Breast epithelium (tissue), 4 donors: ENCODE measurements at places on chromosomes 7 and 10.

GRCh38 chr10:128325788-128326187 is 199.6 kb upstream of the MKI67 start:
- no peaks in the 10 kb centered on the region for H3K4me1 ChIP-seq
- H3K4me3 ChIP-seq: no peak overlapping the region
- no peak for DNase-seq
- no peak overlapping the region for H3K27ac ChIP-seq
- peaks cover 11% of the 10 kb centered on the region for H3K27me3 ChIP-seq

- no peak overlapping the region for H3K27ac ChIP-seq
- no peak for DNase-seq
- no peaks in the 10 kb centered on the region for H3K36me3 ChIP-seq
- no peaks in the 10 kb centered on the region for H3K4me1 ChIP-seq
Measured at GRCh38 chr7:114293289-114294012, 121.2 kb upstream of the FOXP2 start.

DNA sequence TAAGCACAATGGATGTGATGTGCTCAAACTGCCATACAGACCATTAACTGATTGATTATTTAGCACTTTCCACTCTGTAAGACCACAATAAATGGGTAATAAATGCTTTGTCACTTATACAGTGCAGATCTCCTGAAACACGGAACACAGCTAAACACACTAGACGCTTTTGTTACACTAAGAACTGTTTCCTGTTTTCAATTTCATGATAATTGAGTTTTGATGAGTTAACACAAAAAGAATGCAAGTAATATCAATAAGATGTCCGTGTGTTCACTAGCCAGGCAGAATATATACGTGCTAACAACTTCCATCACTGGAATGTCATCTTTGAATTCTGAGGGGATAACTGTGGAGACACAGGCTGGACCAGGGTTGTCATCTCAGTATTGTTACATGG is 178.8 kb downstream of the SKAP2 start:
- DNase-seq: no peak
- no peaks in the 10 kb centered on the region for H3K4me1 ChIP-seq
- H3K27me3 ChIP-seq: no peaks in the 10 kb centered on the region
- H3K36me3 ChIP-seq: no peaks in the 10 kb centered on the region

DNA sequence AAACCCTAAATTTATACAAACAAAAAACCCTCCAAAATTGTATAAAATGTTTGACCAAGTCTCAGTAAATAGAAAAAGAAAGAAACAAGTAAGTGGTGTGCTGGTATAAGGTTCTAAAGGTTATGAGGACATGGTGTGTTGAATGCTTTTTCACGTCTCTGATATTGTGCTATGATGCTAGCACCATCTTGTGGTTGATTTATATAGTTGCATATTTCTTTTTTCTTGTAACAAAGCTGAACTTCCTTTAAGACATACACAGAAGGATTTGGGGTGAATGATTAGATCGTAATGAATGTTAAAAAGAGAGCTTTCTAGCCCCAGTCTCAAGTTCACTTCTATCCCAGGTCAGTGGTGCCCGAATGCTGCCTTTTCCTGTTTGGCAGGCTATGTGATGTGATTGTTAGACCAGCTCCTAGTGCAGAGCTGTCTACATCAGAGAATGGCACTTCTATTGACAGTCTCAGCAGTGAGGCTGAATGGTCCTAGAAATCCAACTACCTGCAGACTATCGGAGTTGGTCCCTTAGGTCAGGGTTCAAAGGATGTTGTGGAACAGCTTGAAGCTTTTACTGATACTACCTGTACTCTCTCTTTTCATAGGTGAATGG is 25.0 kb downstream of the VTI1A start:
- H3K4me3 ChIP-seq: no peak overlapping the region
- H3K36me3 ChIP-seq: no peaks in the 10 kb centered on the region
- H3K27me3 ChIP-seq: no peaks in the 10 kb centered on the region
- H3K27ac ChIP-seq: no peak overlapping the region
- H3K4me1 ChIP-seq: no peaks in the 10 kb centered on the region
- DNase-seq: no peak

DNA sequence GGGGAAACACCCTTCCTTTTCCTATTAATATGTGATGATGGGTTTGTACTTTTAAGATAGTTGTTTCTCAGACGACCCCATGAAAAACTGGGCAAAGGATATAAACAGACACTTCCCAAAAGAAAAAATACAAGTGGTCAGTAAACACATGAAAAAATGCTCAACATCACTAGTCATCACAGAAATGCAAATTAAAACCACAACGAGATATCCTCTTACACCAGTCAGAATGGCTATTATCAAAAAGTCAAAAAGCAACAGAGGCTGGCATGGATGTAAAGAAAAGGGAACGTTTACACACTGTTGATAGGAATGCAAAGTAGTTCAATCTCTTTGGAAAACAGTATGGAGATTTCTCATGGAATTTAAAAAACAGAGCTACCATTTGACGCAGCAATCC is 111.4 kb upstream of the ZEB1 start:
- H3K4me3 ChIP-seq: no peak overlapping the region
- no peaks in the 10 kb centered on the region for H3K4me1 ChIP-seq
- H3K27me3 ChIP-seq: no peaks in the 10 kb centered on the region
- no peak overlapping the region for H3K27ac ChIP-seq

DNA sequence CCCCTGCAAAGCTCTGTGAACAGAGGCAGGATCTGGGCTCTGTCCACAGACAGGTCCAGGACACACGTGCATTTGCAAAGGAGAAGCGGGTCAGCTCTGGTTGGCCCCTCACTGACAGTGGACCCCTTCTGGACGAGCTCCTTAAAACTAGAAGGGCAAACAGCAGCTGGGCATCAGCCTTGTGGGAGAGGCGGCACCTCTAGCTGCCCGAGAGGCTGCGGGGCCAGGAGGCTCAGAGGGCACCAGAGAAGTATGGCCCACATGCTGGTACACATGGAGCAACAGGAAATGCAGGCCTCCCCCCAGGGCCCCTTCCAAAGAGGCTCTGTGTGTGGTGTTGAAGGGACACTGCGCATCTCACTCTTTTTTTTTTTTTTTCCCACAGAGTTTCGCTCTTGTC is 233.0 kb upstream of the TCERG1L start:
- H3K27me3 ChIP-seq: peaks cover 46% of the 10 kb centered on the region
- H3K4me1 ChIP-seq: no peaks in the 10 kb centered on the region
- no peak overlapping the region for H3K4me3 ChIP-seq
- no peaks in the 10 kb centered on the region for H3K36me3 ChIP-seq

DNA sequence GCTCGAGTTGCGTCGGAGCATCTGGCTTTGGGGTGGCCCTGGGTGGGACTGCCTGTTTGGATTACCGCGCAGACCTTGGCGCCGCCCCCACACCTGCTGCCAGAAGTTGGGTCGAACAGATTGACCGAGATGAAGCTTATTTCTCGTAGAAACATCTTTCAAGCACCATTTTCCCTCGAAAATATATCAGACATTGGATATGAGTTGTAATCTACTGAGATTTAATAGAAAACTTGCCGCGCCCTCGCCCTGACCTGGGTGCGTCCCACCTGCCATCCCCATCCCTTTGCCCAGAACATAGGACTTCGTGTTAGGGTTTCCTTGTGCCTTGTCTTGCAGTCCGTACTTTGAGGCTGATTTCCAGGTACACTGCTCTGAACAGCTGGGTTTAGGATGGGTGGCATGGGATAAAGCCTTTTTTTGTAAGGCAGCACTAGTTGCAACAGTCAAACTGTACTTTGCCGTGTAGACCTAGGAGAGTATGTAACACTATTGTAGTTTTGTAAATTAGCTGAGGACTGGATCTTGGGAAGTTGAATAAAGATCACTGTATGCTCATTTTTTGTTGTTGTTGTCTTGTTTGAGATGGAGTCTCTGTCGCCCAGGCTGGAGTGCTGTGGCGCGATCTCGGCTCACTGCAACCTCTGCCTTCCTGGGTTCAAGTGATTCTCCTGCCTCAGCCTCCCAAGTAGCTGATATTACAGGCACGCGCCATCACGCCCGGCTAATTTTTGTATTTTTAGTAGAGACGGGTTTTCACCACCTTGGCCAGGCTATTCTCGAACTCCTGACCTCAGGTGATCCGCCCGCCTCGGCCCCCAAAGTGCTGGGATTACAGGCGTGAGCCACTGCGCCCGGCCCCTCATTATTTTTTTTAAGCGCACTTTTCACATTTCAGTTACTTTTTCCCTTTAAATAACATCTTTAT is 978 bp downstream of the OGDH start:
- DNase-seq: no peak
- no peaks in the 10 kb centered on the region for H3K36me3 ChIP-seq
- H3K27ac ChIP-seq: peak overlapping the region; percentile 98
- no peaks in the 10 kb centered on the region for H3K4me1 ChIP-seq
- H3K4me3 ChIP-seq: peak overlapping the region; percentile 83
- no peaks in the 10 kb centered on the region for H3K27me3 ChIP-seq

GRCh38 chr10:52984169-52984568 is 211.6 kb upstream of the MBL2 start:
- H3K27me3 ChIP-seq: no peaks in the 10 kb centered on the region
- no peak overlapping the region for H3K27ac ChIP-seq

GRCh38 chr7:33926535-33926934 is 21.2 kb downstream of the BMPER start:
- H3K27ac ChIP-seq: no peak overlapping the region
- no peaks in the 10 kb centered on the region for H3K4me1 ChIP-seq
- DNase-seq: no peak
- H3K4me3 ChIP-seq: no peak overlapping the region

DNA sequence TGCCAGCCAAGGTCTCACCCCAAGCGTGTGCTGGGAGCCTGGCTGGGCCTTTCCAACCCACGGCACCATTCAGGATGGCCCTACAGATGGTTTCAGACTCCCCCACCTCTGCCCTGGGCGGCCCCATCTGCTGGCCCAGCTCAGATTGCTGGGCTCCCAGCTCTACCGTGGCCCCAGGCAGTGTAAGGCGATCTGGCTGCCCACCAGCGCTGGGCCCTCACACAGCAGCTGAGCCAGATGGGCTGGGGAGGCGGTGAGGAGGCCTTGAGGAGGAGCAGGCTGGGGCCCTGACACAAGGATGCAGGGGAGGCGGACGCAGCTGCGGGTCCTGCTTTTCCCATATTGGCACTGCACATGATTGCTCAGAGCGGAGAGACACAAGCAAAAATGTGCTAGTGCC is 162.8 kb downstream of the NRF1 start:
- H3K4me3 ChIP-seq: no peak overlapping the region
- no peak overlapping the region for H3K27ac ChIP-seq
- H3K27me3 ChIP-seq: peaks cover 3% of the 10 kb centered on the region
- H3K4me1 ChIP-seq: peaks cover 2% of the 10 kb centered on the region

DNA sequence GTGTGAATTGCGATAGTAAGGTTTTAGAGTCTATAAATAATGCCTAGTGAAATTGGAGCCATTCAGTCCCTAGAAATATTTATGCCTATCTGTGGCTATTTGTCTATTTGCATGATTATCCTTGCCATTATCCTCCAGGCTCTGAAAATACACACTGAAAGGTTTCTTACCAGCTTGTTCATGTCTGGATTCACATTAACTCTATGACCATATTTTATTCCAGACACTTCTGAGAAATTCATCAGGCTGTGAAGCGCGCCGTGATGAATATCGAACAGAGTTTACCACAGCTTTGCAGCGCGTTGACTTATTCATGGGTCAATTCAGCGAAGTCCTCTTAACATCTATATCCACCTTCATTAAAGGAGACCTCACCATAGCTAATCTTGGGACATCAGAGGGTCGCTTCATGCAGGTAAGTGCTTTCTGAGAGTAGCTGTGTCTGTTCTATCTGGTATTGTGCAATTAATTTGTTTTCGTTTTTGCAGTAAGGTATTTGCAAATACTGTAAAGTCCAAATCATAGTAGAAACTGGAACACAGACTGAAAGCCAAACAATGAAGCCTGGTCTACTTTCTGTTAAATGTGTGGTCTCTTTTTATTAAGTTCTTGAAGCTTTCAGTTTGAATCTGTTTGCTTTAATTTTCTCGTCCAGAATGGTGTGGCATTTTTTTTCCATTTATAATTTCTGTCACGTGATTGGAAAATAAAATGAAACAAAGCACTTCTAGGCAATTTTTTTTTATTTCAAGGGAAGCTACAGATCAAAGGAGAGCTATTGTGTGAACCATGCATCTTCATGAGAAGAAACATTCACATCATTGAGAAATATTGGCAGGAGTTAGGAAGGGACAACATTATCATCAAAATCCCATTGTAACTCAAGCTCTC is 59.7 kb downstream of the MET start:
- H3K27ac ChIP-seq: no peak overlapping the region
- H3K4me3 ChIP-seq: no peak overlapping the region
- no peak for DNase-seq

- DNase-seq: no peak
- no peak overlapping the region for H3K4me3 ChIP-seq
- H3K27ac ChIP-seq: no peak overlapping the region
- no peaks in the 10 kb centered on the region for H3K4me1 ChIP-seq
- H3K27me3 ChIP-seq: no peaks in the 10 kb centered on the region
Measured at GRCh38 chr10:115884331-115884730, 388.7 kb downstream of the GFRA1 start.

DNA sequence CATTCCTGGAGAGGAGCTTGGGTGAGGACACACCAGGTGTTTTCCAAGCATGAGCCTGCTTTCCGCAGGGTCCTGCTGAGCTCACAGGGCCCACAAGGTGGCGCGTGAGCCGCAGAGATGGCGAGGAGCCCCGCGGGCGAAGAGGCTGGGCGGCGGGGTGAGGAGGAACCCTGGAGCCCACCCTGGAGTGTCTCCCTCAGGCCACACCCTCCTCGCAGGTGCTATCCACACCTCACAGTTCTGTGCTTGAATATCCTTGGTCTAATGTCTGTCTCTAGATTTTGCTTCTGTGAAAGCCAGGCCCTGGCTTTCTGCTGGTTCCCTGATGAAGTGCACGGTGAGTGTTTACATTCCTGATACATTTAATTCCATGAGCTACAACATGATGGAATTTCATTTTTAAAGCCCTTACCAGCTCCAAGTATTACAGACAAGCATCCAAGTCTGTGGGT is 433.6 kb downstream of the ACTR3B start:
- H3K27me3 ChIP-seq: no peaks in the 10 kb centered on the region
- no peaks in the 10 kb centered on the region for H3K4me1 ChIP-seq
- H3K4me3 ChIP-seq: no peak overlapping the region
- no peaks in the 10 kb centered on the region for H3K36me3 ChIP-seq
- DNase-seq: no peak
- no peak overlapping the region for H3K27ac ChIP-seq

DNA sequence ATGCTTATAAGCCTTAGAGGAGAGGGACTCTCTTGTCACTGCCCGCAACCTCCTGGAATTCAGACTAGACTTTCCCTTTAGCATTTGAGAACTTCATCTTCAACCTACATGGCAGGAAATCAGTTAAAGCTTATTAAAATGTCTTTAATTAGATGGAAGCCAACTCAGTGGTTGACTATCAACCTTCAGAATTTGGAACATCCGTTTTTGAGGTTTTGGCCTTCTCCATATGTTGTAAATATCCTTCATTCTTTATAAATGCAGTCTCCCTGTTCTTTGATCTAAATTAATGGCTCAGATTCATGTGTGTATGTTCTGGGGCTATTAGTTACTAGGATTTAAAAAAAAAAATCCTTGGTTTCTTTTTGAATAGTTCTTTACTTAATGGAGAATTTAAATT is 85.0 kb downstream of the ANKRD61 start:
- no peak overlapping the region for H3K27ac ChIP-seq
- DNase-seq: no peak
- H3K4me1 ChIP-seq: no peaks in the 10 kb centered on the region
- no peak overlapping the region for H3K4me3 ChIP-seq
